ENCODE measurements at places on chromosomes 16 and 17.

- DNase-seq = peak; percentile 75
Observed at GRCh38 chr17:78737332-78737731, 44.7 kb downstream of the CYTH1 start.

DNA sequence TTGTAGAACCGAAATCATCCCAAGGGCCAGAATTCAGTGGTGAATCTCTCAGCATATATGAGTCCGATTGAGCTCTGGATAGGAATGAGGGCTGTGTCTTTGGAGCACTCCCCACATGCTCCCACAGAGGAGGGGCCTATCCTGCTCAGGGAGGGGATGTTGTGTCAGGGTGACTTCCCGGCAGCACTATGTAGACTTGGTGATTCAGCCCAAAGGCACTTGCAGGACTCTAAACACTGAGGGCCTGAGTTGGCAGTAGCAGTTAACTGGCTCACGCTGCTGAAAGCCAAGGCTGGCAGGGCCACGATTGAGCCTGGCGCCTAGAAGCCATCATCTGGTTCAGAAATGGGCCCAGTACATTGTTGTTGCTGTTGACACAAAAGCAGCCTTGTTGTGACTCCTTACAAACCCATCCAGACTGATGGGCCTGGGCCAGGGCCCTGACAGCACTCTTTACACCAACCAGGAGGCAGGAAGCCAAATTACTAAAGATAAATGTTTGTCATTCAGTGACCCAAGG is 31.9 kb downstream of the NMT1 start:
- peak; percentile 99 for DNase-seq

- DNase-seq = no peak
Observed at GRCh38 chr17:75396796-75397195, 8.7 kb downstream of the GRB2 start.

- DNase-seq = peak; percentile 41
Observed at GRCh38 chr16:80369138-80369958, 171.4 kb upstream of the DYNLRB2 start.

GRCh38 chr17:64217249-64217691 is 45.8 kb downstream of the TEX2 start:
- DNase-seq = no peak

- peak; percentile 3 for DNase-seq
Observed at GRCh38 chr17:65794572-65794971, 233.1 kb upstream of the AXIN2 start.

DNA sequence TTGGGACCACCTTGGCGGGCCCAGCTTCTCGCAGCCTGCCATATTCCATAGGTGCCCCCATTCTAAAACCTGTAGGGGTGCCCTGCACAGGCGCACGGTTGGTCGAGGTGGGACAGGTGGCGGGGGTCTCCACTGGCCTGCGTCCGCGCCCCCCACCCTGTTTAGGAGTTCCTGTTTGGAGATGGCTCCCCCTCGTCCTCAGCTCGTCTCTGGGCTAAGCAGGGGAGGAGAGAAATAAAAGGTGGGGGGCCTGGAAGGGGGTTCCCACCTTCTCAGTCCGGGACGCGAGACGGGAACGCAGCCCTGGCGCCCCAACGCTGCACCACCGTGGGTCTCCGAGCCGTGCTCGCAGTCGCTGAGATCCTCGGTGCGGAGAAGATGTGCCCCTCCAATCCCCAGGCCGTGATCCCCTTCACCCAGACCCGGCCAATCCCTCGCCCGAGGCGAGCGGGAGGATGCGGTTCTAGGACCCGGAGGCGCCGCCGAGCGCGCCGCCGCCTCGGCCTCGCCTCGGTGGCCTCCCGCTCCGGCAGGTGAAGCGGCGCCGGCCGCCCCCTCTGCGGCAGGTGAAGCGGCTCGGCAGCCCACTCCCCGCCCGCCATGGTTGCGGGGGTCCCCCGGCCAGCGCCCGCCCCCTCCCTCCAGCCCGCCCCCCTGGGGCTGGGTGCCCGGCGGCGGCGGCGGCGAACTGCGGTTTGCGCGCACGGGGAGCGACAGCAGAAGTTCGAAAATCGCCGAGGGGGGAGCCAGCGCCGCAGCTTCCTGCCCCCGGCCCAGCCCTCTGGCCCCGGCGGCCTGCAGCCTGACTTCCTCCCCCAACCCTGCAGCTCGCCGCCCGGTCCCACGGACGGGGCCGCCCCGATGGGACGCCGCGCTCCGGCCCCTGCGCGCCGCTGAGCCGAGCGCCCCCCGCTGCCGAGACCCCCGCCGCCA is at the start of gene FMNL1:
Gene FMNL1 (plus strand): TSS at position 805 of the 933 bp plus-strand sequence. CDS start 240 bp downstream, outside the sequence.
- DNase-seq = no peak

DNA sequence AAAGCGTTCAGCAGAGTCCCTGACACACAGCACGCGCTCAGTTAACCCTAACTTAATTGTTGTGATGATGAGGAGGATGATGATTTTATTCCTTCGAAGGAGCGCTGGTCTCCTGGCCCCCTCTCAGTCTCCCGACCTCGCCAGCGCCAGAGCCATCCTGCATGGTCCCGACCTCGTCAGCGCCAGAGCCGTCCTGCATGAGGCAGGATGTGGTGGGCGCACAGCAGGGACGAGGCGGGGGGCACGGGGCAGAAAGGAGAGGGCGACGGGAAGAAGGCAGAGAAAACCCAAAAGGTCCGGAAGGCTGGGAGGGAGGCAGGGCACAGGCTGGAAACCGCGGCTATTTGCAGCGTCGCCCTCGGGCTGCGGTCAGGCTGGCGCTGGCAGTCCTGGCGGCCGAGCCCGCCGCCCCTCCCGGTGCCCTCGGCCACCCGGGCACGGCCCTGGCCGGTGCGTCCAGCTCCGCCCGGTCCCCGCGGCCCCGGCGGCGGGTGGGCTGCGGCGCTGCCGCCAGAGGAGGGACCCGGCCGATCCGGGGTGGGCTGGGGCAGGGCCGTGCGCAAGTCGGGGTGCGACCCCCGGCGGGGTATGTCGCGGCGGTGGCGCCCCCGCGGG is 3.0 kb upstream of the TAC4 start:
- DNase-seq = no peak

Data from astrocyte (in vitro differentiated cells and primary cell).